LoVo (cell line): ENCODE measurements at places on chromosomes 2 and 18.

- DNase-seq = no peak
Measured at GRCh38 chr18:75024871-75025270, 184.1 kb downstream of the PTGR3 start.

DNA sequence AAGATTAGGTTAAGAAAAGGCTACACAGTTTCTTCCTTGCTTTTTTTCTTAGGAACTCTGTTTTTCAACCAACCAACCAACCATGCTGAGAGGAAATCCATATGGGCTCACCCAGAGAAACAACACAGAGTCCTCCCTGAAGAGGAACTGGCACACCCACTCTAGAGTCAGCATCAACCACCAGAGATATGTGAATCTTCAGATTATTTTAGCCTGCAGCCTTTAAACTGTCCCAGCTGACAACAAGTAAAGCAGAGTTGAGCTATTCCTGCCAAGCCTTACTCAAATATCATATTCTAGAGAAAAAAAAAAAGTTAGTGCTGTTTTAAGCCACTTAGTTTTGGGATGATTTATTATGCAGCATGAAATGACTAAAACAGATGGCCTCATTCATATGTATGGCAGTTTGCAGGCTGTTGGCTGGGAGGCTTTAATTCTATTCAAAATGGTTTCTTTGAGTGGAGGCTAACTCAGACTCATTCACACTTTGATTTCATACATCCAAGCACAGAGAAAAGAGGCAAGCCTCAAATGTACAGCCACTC, 1637.7 kb upstream of the LRRTM1 start:
- no peak for DNase-seq

DNA sequence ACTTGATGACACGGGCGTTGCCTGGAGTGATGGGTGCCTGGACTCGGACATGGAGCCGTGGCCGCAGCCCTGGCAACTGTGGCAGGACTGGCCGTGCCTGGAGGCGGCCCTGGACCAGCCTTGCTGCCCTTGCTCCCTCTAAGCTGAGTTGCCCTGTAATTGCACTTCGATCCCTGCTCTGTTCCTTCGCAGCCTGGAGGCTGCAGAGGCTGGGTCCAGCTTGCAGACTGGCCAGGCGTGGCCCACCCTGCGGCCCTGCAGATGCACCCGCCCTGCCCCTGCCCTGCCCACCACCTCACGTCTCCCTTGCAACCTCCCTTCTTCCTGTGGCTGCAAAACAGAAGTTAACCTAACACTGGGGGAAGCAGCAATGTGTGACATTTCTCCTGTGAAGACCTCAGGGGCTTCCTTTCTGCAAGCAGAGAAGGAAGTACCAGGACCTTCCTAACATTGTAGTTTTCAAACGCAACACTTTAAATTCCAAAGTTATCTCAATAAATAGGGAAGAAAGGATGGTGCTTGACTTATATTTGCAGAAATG, 174.6 kb upstream of the TPO start:
- no peak for DNase-seq

GRCh38 chr2:232781765-232782164, 5.4 kb upstream of the KCNJ13 start:
- peak; percentile 43 for DNase-seq

DNA sequence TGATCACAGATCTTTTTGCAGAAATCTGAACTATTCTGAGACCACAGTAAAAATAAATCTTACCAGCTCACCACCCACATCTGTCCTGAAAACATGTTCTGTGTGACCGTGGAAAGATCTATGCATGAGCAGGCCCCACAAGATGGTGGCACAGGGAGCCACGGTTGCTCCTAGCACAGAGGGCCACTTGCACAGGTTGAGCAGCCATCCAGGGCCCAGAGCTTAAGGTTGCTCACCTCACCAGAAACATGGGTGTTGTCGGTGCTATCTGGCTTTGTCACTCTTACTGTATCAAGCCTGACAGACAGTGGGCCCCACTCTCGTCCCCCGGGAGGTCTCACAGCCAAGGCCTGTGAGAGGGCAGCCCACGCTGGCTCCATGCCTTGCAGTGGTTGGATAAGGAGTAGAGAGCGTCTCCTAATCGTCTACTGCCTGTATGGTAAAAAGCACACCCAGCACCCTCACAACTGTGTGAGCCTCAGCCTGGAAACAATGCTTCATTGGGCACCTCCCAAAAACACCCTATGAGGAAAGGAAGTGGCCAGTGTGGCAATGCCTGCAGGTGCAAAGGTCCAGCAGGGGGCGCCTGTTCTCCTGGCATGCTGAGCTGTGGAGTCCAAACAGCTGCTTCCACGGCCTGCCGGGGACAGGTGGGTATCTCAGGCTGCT, 19.6 kb downstream of the TUBB6 start:
- peak; percentile 58 for DNase-seq

DNA sequence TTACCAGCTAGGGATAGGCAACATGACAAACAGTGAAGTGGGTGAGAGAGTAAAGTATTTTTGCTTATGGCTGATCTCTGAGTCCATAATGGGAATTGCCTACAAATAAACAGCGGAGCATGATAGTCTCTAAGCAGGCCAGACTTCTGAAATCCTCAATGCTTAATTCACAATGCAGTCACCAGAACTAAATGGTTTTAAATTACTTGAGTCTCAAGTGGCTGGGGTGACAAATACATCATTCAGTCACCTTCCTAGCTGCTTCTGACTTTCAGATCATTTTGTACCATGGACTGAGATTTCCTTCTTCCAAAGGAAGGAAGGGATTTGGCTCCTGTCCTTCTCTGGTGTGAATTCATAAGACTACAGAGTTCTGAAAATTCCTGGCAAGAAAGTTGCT, 82.8 kb upstream of the RMP24 start:
- DNase-seq = no peak

GRCh38 chr2:233546774-233547173, 19.8 kb downstream of the USP40 start:
- DNase-seq = no peak

DNA sequence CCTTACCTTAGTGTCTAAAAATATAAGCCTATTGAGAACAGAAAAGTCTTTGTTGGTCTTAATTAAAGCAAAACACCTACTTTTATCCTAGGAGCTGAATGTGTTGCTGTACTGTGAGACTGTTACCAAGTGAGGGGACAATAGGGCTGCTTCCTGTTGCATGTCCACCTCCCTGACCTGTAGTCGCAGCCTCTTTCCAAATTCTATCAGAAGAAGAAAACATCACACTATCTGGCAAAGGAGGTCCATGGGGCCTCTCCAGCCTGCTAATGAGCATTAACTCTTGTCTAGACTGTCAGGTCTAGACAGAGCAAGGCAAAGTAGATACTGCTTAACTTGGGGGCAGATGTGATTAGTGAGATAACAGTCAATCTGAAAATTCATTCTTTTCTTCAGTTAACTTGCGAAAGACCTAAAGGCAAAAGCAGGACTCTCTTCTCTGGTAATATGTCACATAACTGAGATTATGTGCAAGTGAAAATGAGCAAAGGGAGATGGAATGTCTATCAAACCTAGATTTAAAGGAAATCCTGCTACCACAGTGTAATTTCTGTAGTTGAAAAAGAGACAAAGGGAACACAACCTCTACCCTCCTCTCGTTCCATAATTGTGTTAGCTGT, 66.9 kb downstream of the CDH20 start:
- DNase-seq = no peak

DNA sequence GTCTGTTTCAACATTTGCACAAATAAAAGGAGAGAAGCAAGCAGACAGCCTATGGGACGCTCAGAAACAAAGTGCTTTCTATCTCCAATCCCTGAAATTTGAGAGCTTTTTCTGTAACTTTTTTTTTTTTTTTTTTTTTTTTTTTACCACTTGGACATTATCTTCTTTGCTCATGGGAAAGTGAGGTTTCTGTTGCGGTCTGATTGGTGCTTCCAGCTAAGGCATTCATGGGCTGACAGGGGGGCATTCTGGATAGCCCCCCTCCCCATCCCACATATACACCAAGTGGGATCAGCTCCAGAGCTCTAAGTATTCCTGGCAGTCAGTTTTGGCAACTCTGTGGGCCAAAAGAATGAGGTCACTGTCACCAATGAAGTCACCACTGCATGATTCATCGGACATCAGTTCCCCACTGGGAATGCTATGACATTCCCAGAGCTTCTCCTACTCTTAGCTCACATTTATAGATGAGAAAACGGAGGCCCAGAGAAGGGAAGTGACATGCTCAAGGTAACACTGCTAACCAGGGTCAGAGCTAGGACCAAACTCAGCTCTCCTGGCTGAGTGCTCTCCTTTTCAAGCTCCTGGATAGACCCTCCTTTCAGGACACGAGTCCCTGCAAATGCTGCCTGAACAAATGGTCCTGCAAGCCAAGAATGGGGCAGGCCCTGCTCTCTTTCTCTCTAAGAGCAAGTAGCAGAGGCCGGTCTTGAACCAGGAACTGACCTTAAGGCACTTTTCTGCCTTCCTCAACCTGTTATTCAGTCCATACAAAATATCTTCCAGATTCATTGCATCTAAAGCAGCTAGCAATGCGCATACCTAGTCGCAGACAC, 61.3 kb downstream of the TMEM247 start:
- DNase-seq = peak; percentile 38

DNA sequence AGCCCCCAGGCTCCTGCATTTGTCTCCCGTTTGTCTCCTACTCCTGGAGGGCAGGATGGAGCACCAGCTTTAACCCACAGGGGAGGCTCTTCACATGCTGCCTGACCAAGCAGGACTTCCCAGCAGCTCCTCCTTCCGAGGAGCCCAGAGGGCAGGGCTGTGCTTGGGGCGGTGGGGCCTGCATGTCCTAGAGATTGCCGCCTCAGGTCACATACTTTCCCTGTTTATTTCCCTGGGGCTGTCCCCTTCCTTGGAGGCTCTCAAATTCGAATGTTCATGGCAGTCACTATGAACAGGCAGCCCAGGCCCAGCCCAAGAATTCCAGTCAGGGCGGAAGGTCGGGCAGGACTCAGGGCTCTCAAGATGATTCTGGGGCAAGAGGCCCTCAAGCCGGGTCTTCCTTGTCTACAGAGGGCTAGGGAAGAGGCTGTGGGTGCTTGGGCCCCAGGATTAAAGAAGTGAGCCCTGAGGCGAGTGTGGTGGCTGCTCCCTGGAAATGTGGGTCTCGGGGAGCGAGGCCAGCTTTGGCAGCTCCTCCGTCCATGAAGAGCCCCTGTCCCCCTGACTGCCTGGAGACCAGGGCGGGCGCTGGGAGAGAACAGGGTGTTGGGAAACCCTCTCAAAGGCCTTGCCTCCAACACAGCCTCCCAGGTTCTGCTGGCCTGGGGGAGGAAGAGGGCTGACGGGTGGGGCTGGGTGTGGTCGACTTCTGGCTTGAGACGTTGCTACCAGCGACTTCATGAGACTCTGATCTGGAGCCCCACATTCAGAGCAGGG, 48.9 kb upstream of the HPCAL1 start:
- DNase-seq = no peak

DNA sequence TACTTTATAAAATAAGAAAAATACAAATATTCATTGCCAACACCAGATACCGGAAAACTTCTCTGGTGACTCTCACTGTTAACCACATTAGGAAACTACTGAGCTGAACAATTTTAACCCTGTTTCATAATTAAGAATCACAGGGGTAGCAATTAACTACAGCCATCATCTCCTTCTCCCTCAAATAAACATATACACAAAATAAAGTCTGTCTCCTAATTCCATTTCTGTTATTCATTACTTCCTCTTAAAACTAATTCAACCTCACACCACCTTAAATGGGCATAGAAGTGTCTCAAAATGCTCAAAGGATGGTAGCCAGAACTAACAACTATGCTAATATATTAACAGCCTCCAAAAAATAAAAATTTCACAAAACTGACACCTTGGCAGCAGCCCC, 60.7 kb downstream of the ACVR1 start:
- no peak for DNase-seq

DNA sequence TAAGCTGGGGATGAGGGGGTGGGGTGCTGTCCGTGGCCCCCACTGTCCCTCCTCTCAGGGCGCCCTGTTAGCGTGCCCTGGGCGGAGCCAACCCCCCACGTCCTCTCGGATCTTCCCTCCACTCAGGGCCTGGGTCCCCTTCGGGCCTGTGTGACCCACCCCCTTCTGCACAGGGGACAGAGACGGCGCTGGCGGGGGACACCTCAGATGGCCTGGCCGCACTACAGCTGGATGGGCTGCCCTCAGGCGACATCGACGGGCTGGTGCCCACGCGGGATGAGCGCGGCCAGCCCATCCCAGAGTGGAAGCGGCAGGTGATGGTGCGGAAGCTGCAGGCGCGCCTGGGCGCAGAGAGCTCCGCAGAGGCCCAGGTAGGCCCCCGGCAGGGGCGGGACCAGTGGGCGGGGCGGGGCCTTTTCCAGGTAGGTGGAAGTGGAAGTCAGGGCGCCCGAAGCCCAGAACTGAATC, 9.9 kb upstream of the KLHL30 start:
- DNase-seq = no peak
